ENCODE measurements at places on chromosomes 7 and 10.

DNA sequence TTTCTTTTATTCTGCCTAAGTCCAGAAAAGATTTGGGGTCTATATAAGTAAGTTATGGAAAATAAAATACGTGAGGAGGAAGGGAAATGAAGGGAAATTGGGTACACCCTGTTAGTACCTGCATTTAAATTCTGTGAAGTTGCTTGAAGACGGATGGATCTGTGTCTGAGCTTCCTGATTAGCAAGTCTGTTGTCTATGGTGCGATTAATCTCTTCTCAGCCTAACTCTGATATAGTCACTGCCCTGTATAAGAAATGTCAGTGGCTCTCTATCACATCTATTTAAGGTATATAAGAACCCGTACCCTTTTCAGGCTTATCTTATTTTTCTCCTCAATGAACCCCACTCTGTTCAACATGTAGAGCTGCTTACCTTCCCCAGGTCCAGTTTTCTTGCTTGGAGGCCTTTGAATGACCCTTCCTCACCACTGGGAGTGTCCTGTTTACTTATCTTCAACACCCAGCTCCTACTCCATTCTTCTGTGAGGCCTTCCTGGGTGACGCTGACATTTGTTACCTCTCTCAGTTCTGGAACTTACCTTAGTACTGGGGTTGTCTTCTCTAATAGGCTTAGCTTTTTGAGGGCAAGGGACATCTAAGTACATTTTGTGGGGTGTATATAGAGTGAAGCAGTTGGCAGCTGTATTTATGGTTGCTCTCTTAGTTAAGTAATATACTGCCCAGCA, 149.6 kb upstream of the PRPS1L1 start:
- DNase-seq = no peak

GRCh38 chr10:75910032-75910431, 478.6 kb downstream of the LRMDA start:
- no peak for DNase-seq

- DNase-seq = no peak
Measured at GRCh38 chr7:25857376-25858067, 294.5 kb upstream of the NFE2L3 start.

DNA sequence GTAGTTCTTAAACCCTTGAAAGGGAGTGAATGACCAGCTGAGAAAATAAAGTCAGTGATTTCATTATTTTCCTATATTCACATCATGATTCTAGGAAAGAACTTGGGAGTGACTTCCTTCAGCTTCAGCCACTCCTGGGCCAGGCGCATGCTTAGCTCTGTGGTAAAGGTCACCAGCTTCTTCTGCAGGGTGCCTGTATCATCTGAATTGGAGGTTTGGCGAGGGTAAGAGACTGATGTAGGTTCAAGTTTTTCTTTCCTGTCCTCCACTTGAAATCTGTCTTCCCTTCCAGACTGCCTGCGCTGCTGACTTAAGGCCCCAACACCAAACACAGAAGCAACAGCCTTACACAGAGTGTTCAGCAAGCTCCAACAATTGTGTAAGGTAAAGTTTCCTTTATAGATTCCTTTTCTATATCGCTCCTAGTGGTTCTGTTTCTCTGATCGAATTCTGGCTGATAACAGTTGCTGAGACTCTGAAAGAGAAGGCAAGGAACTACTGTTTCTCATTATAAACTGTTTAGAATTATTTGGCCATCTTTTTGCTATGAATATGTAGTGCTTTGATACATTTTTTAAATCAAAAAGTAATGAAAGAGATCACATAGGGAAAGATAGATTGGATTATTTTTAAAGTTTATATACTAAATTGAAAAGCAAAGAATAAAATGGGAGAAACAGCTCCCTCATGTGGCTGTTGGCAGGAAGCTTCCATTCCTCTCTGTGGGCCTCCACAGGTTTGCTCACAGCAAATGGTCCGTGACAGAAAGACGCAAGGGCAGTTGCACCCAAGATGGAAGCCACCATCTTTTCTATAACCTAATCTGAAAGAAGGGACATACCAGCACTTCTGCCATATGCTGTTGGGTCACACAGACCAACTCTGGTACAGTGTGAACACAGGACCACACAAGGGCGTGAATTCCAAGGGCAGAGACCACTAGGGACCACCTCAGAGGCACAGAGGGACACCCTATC, 14.0 kb downstream of the GATAD1 start:
- DNase-seq = no peak

- no peak for DNase-seq
Measured at GRCh38 chr10:1142596-1142995, 86.4 kb downstream of the WDR37 start.

- no peak for DNase-seq
Measured at GRCh38 chr7:30923774-30924413, 12.2 kb downstream of the AQP1 start.

- no peak for DNase-seq
Measured at GRCh38 chr7:135207406-135208101, 3.8 kb downstream of the WDR91 start.

GRCh38 chr7:112225006-112225405, 18.5 kb downstream of the ZNF277 start:
- DNase-seq = no peak

DNA sequence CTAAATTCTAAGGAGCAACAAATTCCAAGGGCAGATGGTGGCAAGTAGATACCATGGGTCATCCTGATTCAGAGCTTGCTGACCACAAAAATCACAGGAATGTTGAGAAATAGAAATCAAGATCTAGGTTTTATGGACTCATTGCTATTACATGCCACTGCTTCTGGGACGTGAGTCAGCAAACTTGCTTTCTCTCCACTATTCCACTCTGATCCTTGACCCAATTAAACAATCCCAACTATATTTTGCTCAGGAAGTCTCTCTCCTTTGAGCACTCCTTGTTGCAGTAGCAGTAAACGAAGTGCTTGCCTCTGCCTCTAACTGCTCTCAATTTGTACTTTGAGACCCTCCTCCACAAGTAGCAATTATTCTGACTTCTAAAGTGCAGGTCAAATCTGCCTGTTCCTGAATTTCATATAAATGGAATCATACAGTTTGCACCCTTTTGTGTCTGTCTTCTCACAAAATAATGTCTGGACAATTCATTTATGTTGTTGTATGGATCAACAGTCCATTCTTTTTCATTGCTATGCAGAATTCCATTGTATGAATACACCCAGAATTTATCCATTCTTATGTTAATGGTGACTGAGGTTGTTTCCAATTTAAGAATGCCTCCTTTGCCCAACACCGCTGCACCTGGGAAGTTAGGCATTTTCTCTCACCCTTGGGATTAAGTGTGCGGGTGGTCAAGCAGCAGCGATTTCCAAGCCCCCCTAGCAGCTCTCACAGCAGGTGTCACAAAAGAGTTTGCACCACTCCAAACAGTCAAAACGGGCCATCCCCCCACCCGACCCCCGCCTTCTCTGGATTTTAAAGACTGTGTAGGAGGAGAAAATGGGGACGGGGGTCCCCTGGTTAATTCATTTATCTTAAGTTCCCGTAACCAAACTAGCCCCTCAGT, 35.9 kb downstream of the ACSM6 start:
- DNase-seq = no peak

DNA sequence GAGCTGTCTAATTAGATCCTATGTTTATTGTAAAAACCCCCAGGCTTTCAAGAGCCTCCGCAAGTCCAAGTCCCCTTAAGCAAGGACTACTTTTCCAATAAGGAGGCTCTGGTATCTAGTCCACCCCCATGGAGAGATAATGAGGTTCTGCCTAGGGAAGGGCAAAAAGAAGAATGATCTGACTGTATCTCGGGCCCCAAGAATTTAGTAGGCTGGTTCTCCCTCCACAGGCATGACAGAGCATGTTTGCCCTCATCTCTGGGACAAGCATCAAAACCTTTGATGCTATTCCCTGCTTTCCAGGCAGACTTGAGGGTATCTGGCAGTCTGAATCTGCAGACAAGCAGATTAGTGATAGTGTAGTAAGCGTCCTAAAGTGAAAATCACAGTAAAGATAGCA, 19.0 kb downstream of the ABCB1 start:
- DNase-seq = no peak

- no peak for DNase-seq
Measured at GRCh38 chr10:24371396-24371795, 162.5 kb downstream of the KIAA1217 start.

DNA sequence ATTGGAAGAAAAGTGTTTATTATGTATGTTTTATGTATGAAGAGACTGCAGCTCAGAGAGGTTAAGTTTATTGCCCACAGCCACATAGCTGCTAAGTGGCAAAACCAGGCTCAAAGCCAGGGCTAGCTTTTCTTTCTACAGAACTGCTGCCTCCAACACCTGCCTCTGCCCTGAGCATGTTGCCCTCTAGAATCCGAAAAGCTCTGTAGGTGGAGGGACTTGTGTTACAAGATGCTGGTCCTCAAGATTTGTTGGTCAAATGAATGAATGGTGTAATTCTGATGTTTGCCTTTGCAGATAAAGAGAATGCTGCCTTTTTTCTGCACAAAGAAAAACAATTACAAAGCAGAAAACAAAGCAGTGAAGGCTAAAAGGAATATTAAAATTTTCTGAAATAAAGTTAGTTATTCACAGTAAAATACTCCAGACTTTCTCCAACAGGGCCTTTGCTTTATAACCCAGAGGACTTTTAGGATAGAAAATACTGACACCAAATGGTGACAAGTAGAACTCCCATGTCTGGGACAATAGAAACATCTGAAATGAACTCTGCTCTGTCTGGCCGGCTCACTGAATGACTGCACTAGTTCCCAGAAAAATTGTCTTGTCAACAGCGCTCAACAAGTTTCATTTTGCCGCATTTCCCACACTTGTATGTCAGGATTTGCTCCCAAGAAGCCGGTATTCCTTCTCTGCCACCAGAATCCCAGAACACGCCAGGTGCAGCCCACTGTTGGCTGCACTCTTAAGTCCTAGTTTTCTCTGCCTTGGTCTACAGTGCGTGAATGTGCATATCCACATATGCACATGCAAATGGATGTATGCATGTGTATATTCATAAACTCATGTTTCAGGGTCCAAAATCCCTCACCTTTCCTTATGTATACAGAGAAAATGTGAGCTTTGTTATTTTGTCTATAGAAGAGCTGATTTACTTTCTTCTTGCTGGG, 11.0 kb upstream of the DNTT start:
- no peak for DNase-seq

DNA sequence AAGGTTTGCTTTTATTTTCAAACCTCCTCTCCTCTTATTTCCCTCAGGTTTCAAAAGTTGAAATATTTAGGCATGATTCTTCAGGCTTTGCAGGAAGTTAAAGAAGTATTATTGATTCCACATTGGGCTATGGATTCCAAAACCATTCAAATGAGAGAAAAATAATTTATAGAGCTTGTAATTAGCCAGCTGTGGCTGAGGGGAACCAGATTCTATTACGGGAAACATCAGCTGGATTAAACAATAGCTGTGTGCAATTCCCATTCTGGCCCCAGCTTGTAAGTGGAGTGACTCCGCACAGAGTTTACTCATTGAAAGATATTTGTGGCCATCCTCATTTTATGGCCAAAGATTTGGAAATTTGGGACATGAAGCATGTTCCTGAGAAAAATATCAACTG, 77.0 kb upstream of the PHYHIPL start:
- no peak for DNase-seq

DNA sequence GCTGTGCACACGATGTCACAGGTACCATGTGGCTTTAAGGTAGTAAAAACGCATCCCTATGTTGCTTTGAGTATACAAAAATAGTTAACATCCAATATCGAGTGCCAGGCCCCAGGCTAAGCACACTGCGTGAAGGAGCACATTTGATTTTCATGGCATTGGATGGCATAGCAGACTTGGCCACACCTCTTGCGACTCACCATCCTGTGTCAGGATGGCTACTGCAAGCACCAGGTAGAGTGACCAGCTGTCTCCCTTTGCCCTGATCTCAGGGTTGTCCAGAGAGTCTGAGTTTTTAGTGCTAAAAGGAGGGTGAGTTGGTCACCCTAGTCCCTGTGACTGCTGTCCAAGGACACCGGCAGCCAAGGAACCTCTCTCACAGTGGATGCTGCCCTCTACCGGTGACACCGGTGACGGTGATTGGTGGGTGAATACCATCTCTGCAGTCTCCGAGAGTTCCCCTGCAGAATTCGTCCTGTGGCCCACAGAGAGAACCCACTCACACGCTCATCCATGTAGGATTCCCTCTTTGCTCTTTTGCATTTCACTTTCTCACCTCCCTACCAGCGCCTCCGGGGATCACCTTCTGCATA, 76.1 kb downstream of the BICC1 start:
- DNase-seq = no peak

DNA sequence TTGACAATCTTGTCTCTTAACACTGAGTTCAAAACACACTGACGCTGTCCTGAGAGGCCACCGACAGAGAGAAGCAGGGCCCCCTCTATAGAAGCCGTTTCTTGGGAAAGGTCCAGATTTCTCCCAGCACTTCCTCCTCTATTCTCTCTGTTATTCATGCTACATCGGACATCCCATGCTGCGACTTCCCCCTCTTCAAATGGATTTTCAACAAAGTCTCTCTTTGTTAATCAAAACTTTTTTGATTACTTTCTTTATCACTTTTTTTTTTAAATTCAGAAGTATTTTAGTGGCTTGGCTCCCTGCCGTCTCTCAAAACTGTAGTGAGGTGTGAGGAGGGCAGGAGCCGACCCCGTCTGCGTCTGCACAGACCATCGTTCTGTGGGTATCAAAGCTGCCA, 298.9 kb upstream of the PITRM1 start:
- DNase-seq = no peak

- DNase-seq = no peak
Measured at GRCh38 chr7:132518102-132518838, 58.0 kb downstream of the PLXNA4 start.

DNA sequence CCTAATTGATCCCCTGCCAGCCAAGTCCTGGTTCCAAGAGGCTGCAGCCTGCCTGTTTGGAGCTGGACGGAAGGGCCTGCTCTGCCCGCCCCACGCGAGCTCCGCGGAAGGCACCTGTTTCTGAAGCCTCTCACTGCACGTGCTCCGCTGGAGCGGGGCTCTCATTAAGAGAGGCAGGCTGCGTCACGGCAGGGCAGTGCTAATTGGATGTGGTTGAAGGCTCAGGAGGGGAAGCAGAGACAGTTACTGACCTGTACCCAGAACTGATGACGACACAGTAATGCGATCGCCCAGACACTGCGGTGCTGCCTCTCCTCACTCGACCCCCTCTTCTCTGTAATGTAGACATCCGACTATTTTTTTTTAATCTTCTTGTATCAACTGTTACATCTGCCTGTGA, 411.1 kb upstream of the MGMT start:
- DNase-seq = no peak

- DNase-seq = no peak
Measured at GRCh38 chr10:173741-174140, 38.5 kb downstream of the ZMYND11 start.

- DNase-seq = no peak
Measured at GRCh38 chr10:96495544-96495943, 18.2 kb downstream of the TLL2 start.

GRCh38 chr7:143850682-143851081, 51.3 kb downstream of the TCAF1 start:
- no peak for DNase-seq

- peak; percentile 26 for DNase-seq
Measured at GRCh38 chr7:5596046-5596895, 172.6 kb upstream of the TNRC18 start.
